Foreskin keratinocyte (primary cell): ENCODE measurements at places on chromosomes 3 and 15. TPM values are rescaled to one million over a fixed set of nuclear protein-coding genes. Genes with fewer than 3 reads are reported as not detected.

CYP8B1 gene
- not detected in 2 replicates for total RNA-seq

AHSG gene
- 0.21 TPM in 1 of 2 replicates, not detected in the other for total RNA-seq

ISG20 gene
- 8.3 and 15.2 TPM in 2 replicates for total RNA-seq

SLC22A14 gene
- total RNA-seq, result 0.14 TPM in 1 of 2 replicates, not detected in the other

ACAD11 gene
- total RNA-seq, result 17.5 and 18.9 TPM in 2 replicates

ZNF660 gene
- 0.10 and 0.11 TPM in 2 replicates for total RNA-seq

KCNMB3 gene
- total RNA-seq, result 0.42 and 0.54 TPM in 2 replicates

CRABP1 gene
- total RNA-seq, result not detected in 2 replicates
